ENCODE measurements at places on chromosomes 2 and 18.

DNA sequence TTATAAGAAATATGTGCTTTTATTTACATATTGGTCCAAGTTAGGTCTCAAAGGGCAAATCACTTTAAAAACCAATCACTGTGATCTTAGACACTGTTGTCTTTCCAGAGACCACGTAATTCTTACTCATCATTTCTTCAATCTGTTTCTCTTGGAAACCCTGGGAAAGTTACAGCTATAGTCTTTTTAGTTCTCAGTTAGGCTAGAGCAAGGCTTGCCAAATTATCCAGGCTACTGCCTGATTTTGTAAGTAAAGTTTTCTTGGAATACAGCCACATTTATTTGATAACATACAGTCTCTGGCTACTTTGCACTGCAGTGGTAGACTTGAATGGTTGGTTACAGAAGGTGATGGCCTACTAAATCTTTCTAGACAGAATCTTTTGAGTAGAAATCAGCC is 106.0 kb downstream of the KIAA1328 start:
- DNase-seq = peak; percentile 4

DNA sequence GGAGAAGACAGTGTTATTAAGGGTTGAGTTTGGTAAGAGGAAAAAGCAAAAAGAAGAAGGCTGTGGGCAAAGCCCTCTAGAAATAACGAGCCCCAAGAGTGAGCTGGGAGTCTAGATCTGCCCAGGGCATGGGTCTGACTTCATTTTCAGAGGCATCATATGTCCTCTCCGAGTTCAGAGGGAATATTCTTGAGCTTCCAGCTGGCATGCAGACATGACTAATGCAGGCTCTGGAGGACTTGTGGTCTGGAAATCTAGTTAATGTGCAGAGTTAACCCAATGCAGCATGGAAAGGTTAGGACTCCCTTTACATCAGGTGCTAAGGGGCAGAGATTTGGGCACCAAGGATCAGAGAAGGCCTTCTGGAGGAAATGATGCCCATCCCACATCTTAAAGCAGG is 7.3 kb downstream of the ACMSD start:
- peak; percentile 37 for DNase-seq

DNA sequence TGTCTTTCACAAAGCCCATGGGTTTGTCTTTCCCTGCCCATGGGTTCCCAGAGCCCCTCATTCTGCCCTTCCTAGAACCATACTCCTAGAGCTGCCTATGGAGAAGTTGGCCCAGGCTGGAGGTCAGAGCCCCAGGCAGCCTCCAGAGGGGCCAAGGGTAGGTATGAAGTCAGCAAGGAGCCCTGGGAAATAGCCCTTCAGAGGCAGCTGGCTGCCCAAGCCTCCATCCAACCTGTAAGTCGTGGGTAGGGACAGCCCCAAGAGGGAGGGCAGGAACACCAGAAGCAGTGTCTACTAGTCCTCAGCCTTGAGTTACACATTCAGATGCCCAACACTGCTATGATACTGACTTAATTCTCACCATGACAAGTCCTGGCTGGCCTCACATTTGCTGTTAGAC is 49.5 kb downstream of the TMEM247 start:
- DNase-seq = no peak

GRCh38 chr2:127080226-127080937 is 26.6 kb downstream of the BIN1 start:
- no peak for DNase-seq
